ENCODE measurements at places on chromosomes 6 and 20.

DNA sequence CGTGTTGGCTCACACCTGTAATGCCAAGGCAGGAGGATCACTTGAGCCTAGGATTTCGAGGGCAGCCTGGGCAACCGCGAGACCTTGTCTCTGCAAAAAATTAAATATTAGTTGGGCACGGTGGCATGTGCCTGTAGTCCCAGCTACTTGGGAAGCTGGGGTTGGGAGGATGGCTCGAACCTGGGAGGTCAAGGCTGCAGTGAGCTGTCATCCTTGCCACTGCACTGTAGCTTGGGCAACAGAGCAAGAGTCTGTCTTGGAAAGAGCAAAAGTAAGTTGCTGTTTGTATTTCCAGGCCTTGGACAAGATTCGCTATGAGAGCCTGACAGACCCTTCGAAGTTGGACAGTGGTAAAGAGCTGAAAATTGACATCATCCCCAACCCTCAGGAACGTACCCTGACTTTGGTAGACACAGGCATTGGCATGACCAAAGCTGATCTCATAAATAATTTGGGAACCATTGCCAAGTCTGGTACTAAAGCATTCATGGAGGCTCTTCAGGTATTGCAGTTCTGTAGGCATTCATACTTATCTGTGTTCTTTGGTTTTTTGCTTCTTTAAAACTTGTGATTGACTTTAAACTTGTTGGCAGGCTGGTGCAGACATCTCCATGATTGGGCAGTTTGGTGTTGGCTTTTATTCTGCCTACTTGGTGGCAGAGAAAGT, 2.3 kb downstream of the HSP90AB1 start:
- no peak for DNase-seq

GRCh38 chr6:5765141-5765760, 241.5 kb downstream of the NRN1 start:
- no peak for DNase-seq

DNA sequence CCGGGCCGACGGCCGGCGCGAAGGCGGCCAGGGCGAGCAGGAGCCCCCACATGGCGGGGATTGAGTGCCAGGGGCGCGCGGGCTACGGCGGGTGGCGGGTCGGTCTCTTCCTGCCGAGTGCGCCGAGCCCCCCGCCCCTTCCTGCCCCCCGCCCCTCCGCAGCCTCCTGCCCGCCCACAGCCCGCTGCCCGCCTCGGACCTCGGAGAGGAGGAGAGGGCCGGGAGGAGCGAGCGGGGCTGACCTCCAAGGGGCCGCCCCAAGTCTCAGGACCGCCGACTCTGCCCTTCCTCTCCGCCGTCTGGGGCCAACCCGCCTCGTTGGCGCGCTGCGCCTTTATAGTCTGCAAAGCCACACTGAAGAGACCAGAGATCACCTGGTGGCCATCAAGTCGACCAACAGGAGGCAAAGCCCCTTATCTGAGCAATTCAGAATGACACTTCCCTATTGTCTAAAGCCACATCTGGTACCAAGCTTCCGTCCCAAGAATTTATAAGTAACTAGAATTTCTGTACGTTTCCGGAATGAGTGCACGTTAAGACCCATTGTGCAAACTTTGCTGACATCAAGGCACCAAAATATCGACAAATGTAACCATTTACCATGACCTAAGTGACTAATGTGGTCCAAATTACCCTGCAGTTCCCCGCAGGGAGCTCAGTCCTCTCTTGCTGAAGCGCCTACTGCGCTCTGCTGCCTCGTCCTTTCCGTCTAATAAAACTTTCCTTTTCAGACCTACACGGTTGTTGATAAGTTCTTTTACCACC, at the start of gene CPXM1:
Gene CPXM1, minus strand, starts transcription at position 107 of the 765 bp plus-strand sequence. Its CDS starts 55 bp downstream, at position 52.
- no peak for DNase-seq

- no peak for DNase-seq
These were observed 634.5 kb downstream of the PHF3 start for GRCh38 chr6:64270083-64270482.

DNA sequence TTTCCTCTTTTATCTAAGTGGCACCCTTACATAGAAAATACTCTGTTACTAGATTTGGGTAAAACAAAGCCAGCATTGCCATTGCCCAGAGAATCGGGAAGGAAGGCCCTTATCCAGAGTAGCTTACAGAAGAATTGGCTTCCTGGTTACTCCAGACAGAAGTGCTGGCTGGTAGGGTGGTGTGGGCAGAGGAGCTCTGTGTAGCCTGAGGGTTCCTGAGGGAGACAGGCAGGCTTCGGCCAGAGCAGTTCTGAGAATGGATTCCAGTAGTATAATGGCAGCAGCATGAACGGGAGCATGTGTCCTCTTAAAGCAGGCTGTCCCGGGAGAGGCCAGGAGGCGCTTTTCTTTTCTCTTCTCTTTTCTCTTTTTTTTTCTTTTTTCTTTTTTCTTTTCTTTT, 11.9 kb downstream of the CUL9 start:
- no peak for DNase-seq

GRCh38 chr6:11890849-11891248, 112.2 kb upstream of the ADTRP start:
- no peak for DNase-seq

- no peak for DNase-seq
These were observed 980 bp downstream of the MBOAT1 start for GRCh38 chr6:20211037-20211940.

DNA sequence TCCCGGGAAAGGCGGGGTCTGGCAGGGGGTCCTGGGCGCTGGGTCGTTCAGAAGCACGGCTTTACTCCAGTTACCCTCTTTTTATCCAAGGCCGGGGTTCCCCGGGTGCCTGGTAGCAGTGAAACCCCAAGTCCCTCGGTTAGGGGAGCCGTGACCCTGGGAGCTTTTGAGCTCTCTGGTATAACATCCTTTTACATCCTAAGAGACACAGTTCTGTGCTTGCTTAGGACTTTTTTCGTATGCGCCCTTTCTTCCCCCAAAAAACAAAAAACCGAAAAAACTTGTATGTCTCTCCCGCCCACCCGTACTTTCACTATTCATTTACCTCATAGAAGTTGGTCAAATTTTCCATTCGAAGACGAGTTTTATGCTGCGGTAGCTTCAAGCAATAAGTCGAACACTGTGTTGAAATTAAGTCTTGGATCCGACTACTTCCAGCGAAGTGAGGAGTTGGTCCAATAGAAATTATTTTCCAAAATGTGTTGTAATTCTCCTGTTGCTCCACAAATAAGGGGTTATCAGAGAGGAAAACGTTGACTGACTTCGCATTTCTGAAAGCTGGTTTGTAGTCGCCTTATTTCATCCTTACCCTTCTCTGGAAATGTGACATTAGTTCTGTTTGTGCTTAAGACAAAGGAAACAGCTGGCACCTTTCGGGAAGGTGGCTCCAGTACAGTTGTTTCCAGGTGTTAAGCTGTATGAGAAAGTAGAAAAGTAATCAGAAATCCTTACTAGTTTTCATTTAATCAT, 816 bp upstream of the MAN1A1 start:
- peak; percentile 93 for DNase-seq

GRCh38 chr6:37917566-37917965, 98.0 kb downstream of the ZFAND3 start:
- DNase-seq = no peak

- DNase-seq = no peak
These were observed 429.7 kb upstream of the RUNX2 start for GRCh38 chr6:44898296-44898930.
